ENCODE measurements at places on chromosomes 4 and X. TPM values are rescaled to one million over a fixed set of nuclear protein-coding genes. Genes with fewer than 3 reads are reported as not detected.
A peak's percentile ranks its signal among the peaks of the same experiment; 100 is the strongest.

The CT83 gene
- polyA plus RNA-seq, result not detected

The AMMECR1 gene
- polyA plus RNA-seq, result 13.2 TPM

The INTS6L gene
- polyA plus RNA-seq, result 28.3 TPM

DNA sequence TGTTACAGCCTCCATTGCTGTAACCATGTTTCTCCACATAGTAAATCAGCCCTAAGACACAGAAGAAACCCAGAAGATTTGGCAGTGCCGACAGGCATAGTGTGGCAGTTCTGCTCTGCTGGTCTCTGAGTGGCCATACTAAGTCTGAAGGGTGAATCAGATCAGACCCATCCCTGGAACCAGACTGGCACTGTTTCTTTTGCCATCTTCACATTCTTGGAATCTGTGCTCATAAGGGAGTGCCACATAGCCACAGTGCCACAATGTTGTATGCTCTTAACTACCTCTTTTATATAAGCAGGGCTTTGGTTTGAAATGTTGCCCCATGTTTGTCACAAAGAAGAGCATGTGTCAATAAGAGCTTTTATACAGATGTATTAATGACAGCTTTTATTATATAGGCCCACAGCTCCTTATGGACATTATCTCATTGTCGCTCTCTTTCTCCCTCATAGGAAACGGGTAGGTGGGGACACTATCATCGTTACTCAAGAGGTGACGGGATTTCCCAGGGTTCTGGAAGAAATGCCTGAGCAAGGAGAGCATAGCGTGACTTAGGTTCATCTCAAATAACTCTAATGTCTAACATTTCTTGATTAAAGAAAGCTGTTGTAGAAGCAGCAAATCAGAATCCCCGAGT, 128.2 kb downstream of the CBR4 start:
- no peak for DNase-seq

- no peak for DNase-seq
Observed at GRCh38 chrX:119721926-119722325, 29.0 kb upstream of the SEPTIN6 start.

- DNase-seq, result no peak
Observed at GRCh38 chrX:41711021-41711667, 12.8 kb upstream of the GPR82 start.

DNA sequence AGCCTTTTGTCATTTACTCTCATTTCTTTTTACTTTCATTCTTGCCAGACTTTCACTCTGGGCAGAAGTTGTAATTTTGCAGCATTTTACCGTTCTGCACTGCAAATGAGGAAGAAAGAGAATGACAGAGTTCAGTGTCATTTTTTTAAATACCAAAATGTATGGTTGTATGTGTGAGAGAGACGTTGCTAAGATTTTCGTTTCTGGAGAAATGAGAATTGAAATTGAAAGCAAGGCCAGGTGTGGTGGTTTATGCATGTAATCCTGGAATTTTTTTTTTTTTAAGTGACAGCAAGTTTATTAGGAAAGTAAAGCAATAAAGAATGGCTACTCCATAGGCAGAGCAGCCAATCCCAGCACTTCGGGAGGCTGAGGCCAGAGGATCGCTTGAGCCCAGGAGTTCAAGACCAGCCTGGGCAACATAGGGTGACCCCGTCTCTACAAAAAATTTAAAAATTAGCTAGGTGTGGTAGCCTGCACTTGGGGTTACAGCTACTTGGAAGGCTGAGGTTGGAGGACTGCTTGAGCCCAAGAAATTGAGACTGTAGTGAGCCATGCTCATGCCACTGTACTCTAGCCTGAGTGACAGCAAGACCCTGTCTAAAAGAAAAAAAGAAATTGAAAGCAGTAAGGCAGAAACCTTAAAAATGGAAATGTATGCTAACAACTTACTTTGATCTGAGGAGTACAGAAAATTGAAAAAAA, 12.9 kb downstream of the DCK start:
- no peak for DNase-seq

DNA sequence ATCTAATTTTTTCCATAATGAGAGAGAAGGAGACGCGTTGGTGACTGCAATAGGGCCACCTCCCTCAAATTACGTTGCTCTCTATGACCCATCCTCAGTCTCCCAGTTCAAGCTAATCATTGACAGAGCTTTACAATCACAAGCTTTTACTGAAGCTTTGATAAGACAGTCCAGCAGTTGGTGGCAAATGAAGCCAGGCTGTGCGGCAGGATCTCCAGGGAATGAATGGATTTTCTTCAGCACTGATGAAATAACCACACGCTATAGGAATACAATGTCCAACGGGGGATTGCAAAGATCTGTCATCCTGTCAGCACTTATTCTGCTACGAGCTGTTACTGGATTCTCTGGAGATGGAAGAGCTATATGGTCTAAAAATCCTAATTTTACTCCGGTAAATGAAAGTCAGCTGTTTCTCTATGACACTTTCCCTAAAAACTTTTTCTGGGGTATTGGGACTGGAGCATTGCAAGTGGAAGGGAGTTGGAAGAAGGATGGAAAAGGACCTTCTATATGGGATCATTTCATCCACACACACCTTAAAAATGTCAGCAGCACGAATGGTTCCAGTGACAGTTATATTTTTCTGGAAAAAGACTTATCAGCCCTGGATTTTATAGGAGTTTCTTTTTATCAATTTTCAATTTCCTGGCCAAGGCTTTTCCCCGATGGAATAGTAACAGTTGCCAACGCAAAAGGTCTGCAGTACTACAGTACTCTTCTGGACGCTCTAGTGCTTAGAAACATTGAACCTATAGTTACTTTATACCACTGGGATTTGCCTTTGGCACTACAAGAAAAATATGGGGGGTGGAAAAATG, at the start of gene KLB:
Gene KLB, plus strand, starts transcription at position 168 of the 821 bp plus-strand sequence. Its CDS starts 20 bp downstream, at position 188.
- no peak for DNase-seq

DNA sequence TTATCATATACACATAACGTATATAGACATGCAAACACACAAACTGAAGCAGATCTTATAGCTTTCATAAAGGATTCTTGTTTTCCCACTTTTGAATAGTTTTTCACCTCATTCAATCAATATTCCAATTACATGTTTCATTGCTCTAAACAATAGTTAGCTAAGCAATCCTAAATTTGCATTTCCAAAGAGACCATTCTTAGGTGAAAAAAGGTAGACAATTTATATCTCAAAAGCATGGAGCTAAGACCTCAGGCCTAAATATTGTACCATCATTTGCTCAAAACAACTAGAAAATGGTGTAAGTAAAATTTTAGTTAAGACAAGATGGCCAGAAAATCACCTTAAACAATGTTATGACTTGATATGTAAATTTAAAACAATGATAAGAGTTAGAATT, 1148.5 kb upstream of the DIAPH2 start:
- no peak for DNase-seq

- DNase-seq, result no peak
Observed at GRCh38 chr4:123168812-123169211, 227.8 kb upstream of the SPRY1 start.

The TCEAL7 gene
- 30.5 TPM for polyA plus RNA-seq

- no peak for DNase-seq
Observed at GRCh38 chr4:8328866-8329559, 59.5 kb downstream of the HTRA3 start.

The RUFY3 gene
- polyA plus RNA-seq, result 150 TPM

The MAP7D2 gene
- 0.30 TPM for polyA plus RNA-seq

- no peak for DNase-seq
Observed at GRCh38 chr4:111849746-111850284, 295.4 kb upstream of the FAM241A start.

DNA sequence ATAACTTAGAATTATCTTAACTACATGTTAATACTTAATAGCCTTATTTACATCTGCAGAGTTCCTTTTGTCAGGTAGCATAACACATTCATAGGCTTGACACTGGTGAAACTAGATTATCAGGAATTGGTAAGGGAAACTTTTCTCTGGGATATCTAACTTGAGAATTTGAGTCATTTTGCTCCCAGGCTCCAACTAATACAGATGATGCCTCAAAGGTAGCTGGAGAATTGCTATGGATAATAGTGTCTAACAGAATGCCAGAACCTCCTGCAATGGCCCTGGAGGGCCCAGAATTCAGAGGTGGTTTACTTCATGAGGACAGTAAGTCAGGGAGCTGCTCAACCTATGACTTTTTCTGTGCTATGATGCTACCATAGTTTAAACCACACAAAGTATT, 13.9 kb upstream of the TMPRSS11D start:
- no peak for DNase-seq

GRCh38 chr4:138636781-138637180, 378.8 kb upstream of the NOCT start:
- no peak for DNase-seq

The HMX1 gene
- polyA plus RNA-seq, result not detected

- DNase-seq, result no peak
Observed at GRCh38 chr4:5883916-5884315, 9.0 kb downstream of the CRMP1 start.

- DNase-seq, result no peak
Observed at GRCh38 chrX:43655151-43656004, 721 bp upstream of the MAOA start.

GRCh38 chr4:152534541-152535359, 1.1 kb downstream of the FBXW7 start:
- DNase-seq, result peak; percentile 16

The REELD1 gene
- polyA plus RNA-seq, result 0.34 TPM

GRCh38 chr4:8391071-8391470, 49.5 kb downstream of the ACOX3 start:
- no peak for DNase-seq

DNA sequence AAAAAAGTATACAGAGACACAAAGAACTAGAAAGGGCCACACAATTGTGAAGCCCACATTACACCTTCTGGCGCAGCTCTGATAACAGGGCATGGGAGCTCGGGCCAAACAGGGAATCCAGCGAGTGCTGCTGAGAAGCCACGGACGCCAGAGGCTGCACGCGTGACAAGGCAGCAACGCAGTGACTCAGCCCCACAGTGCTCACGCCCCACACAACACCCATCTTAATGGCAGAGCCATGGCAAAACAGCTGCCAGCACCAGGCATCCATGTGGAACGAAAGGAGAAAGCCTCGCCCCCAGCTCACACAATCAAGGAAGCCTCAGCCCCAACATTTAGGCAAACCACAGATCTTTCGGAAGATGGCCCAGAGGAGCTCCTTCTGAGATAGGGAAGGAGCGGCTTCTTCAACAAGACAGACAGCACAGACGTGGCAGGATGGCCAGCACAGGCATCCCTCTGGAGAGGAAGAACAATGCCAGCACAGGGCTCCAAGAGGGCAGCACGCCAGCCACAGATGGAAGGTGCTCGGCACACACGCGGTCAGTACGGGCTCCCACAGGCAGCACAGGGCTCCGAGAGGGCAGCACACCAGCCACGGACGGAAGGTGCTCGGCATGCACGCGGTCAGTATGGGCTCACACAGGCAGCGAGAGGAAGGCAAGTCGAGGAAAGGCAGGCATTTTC, 33.1 kb downstream of the GAK start:
- DNase-seq, result no peak

The CLDN34 gene
- polyA plus RNA-seq, result 0.26 TPM

DNA sequence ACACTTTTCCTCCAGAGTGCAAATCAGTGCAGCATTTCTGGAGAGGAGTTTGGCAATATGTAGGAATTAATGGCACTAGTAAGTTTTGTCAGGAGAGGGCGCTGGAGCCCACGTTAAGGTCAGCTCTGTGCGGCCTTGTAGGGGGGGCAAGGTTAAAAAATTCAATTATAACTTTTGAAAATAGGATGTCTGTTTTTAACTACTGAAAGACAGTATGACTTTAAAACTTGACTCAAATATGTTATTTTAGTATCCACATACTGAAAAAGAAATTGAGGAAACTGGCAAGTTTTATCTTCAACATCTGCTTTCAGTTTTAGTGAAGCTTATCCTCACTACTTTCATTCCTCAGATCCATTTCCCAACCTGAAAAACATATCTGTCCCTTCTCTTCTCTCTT, 30.9 kb upstream of the HSD17B13 start:
- DNase-seq, result no peak

The PLAC1 gene
- polyA plus RNA-seq, result 0.18 TPM

The DLG3 gene
- polyA plus RNA-seq, result 42.3 TPM

DNA sequence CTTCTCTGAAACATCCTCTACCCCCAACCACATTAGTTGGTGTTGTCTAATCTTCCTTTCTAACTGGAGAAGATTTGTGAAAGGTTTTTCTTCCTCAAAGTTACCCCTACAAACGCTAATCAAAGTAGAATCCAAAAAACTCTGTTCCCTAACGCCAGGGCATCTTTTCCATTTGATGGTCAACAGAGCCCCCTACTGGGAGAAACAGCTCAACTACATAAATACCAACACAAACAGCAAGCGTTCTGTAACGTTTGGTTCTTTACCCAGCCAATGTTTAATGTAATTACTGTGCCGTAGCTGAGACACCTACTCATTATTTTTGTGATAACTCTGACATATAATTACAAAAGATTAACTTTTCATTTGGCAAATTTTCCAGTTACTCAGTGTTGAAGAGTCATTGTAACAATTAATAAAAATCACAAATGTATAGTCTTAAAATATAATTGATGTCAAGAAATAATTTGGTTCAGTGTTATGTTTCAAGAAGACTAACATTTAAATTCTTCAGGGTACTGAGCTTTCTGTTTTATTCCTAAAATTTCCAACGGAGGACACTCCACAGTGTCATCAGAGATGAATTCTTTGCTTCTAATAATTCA, 94.9 kb upstream of the TBC1D9 start:
- DNase-seq, result peak; percentile 74

DNA sequence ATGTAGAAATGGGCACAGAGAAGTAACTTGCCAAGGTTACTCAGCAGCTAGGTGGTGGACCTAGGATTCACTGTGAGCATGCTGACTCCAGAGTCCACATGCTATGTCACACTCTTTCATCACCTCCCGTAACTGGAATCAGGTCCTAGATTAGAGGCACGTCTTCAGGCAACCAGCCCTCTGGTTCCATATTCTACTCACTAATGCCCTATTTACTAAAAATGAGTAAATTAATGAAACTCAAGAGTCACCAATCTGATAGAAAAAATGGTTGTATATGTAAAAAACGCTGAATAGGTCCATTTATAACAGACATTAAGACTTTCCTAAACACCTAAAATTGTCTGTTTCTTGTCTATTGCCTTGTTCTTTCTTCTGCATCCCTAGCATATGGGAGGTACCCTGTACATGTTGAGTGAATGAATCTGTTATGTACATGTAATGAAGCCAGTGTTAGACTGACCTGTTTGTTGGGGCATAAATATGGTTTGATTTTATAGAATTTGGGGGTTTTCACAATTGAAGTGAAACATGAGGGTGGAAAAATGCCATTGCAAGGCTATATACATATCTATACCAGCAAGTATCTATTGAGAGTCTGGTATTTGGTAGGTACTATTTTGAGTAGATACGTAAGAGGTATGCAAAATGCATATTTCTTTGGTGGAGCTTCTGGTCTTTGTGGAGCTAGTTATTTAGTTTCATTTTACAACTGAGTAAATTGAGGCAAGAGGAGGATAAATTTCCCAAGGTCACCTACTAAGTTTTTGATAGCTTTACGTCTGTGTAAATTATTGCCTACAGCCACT, 7.5 kb upstream of the RUFY3 start:
- no peak for DNase-seq
